ENCODE measurements at places on chromosomes 3 and 15.

- peak; percentile 32 for DNase-seq
Measured at GRCh38 chr3:127304121-127304744, 16.4 kb upstream of the PRR20G start.

DNA sequence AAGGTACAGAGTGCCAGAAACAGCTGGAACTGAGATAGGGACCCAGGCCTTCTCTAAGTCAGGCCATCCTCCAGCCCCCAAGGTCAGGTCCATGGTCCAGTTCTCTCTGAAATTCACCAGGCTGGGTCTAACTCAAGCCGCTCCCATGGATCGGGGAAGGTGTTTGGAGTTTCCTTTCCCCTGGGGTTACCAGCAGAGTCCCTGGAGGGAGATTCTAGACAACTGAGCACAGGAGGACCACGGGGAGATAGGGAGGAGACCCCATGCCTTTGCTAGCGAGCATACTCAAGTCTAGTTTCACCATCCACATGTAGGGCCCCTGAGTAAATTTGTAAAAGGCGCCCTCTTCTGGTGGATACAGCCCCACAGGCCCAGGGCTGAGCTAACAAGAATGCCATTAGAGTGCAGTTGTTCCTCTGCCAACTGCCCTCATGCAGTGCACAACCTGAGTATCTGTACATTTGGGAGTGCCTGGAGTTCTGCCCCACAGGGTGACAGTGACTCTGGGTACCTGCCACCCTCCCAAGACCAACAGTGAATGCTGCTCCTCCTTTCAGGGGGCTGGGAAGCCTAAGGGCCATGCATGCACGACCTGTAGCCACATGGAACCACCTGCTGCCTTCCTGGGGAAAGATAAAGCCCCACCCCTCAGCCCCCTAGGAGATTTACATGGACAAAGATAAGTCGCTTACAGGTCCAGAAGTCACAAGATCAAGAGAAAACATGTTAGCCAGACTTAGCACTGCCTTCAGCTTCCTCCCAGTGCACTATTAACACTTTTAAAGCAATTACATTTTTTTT lies 89.0 kb downstream of the IQSEC1 start:
- DNase-seq, result peak; percentile 97

- DNase-seq, result no peak
Measured at GRCh38 chr3:139491966-139492365, 15.7 kb upstream of the RBP2 start.

- DNase-seq, result no peak
Measured at GRCh38 chr3:15385901-15386653, 41.3 kb downstream of the METTL6 start.

- no peak for DNase-seq
Measured at GRCh38 chr3:38226273-38226672, 39.3 kb upstream of the SLC22A13 start.

GRCh38 chr15:93451265-93451664 lies 362.3 kb upstream of the RGMA start:
- no peak for DNase-seq

- DNase-seq, result no peak
Measured at GRCh38 chr3:120177707-120178306, 83.6 kb upstream of the GSK3B start.

DNA sequence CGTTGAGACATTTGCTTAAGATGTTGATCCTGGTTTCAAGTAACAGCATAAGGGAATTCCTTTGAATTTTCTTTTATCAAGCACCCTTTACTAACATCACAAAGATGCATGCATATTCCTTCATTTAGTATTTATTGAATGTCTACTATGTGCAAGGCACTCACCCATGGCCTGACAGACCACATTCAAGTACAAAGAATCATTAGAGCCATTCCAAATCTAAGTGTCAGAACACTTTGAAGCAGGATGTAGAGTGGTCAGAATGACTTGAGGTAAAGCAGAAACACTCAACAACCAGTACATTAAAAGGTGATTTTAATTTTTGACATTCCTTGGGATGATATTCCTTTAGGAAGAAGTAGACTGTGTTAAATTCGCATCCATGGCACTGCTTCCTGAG lies 6.0 kb upstream of the WDR5B start:
- DNase-seq, result no peak
